ENCODE measurements at places on chromosomes 11 and 22.

- DNase-seq, result no peak
Measured at GRCh38 chr11:10920205-10920604, 62.4 kb upstream of the ZBED5 start.

- DNase-seq, result no peak
Measured at GRCh38 chr11:8717544-8717875, 34.9 kb downstream of the RPL27A start.

GRCh38 chr22:28023036-28023435 lies 104.0 kb upstream of the PITPNB start:
- peak; percentile 14 for DNase-seq

DNA sequence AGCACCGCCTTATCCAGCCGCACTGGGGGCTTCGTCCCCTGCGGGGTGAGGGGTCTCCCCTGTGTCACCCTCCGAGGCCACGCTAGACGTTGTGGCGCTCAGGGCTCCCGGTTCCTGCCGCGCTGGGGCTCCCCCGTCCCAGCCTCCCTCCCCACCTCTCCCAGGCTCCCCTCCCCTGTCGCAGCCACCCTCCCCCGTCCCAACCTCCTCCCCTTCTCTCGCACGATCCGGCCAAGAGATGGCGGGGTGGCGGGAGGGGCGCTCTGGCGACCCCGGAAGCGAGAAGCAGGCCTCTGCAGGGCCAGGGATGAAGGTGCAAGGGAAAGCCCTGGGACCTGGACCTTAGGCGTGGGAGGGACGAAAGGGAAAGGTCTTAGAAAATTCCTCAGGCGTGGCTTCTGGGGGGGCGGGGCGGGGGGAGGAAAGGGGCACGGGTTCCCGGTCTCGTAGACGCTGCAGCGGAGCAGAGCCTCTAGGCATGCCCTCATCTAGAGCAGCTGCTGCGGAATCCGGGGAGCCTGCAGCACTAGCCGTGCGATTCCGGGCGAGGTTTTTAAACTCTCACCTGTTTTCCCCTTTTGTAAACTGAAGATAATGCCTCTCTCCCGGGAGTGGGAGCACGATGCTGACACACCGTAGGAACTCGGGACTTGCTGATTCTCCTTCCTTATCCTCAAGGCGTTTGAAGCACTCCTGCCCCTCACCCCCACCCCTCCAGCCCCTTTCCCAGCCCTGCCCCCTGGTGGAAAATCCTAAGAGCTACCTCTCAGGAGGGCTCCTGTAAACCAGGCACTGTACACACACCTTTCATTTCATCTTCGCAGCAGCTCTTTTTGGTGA lies 14.4 kb downstream of the KCNJ5 start:
- DNase-seq, result peak; percentile 55

DNA sequence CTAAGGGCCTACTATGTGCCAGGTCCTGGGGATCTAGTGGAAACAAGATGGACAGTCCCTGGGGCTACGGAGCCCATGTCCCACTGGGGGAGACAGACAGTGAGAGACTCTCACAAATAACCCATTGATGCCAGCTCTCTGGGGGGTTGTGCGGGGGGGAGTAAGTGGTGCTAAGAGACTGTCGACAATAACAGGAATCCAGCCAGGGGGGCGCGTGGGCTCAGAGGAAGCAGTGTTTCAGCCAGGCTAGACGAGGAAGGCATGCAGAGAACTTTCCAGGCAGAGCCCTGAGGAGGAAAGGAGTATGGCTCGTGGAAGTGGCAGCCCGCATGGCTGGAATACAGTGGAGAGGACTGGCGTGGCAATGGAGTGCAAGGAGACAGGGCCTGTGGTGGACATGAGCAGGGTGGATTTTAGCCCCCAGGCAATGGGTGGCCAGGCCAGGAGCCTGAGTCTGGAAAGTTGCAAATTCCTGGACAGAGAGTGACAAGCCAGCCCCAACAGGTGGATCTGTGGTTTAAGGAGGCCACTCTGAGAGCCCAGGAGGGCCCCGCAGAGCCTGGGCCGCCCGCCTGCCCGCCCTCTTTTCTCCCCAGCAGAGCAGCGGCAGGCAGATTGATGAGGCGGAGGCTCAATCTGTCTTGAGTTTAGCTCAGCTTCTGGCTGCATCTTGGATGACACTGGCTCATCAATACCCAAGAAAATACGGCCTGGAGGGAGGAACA lies 40.0 kb upstream of the TCF20 start:
- DNase-seq, result no peak

DNA sequence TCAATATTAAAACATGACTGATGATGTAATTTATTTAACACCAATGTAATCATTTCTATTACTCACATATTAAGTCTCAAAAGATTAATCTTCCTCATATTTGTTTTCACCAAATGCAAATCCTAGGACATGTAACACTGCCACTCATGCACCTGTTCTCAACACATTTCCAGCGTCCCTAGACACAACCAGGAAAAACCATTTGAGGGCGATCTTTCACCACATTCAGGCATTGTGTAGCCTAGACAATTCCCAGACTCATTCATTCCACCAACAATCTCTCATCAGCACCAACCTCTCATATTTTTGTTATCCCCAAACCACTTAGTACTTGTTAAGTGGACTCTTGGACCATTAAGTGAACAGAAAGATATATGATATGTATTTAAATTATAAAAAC lies 66.1 kb downstream of the SLC36A4 start:
- DNase-seq, result no peak

DNA sequence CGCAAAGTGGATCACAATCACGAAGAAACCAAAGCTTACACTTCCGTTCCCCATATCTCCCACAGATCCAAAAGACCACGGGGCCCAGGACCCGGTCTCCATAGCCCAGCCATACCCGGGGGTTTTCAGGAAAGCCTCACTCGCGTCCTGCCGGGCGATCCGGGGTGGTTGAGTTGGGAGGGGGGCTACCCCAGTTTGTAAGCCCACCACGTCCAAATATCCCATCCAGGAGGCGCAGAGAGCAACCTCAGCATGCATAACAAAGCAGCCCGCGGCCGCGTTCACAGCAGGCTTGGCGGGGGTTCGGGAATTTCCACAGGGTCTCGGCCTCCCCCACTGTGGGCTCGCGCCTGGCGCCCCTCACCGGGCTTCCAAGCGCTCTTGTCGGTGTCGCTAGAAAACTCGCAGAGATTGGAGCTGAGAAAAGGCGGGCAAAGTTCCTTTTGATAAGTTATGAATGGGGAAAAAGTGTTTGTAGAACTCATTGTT lies 9.5 kb downstream of the SDF2L1 start:
- DNase-seq, result no peak

DNA sequence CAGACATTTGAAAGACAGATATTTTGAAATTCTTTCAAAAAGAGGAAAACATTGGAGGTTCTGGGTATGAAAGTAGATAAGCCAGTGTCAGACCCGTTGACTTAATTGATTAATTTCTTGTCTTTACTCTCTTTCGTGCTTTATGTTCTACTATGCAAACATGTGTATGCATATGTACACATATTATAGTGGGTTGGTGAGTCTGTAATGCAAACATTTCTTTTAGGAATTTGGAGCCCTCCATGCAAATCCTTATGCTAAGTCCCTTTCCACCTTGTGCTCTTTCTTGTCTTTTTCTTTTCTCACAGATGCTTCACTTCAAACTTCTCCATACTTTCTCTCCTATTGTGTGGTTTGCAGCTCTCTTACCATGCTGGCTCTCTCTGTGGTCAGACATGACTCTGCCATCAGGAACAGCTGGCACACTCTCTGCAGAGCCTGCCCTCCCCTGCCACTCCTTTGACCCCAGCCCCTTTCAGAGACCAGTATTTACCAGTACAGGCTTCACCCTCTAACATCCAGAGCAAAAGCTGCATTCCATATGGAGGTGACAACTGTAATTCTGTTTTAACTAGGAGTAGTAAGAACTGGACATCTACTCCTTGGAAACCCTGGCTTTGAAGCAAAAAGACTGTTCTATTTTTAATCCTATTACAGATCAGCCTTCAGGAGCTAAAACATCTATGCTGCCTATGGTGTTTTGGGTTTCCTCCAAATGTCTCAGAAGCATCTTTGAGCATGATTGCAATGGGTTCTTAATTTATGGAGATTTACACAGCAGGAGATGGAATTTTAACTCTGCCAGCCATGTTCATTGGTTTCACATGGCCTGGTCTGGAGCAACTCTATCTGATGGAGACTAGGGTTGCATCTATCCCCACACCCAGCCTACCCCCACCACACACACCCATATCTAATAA lies 386.9 kb upstream of the FAT3 start:
- DNase-seq, result no peak

DNA sequence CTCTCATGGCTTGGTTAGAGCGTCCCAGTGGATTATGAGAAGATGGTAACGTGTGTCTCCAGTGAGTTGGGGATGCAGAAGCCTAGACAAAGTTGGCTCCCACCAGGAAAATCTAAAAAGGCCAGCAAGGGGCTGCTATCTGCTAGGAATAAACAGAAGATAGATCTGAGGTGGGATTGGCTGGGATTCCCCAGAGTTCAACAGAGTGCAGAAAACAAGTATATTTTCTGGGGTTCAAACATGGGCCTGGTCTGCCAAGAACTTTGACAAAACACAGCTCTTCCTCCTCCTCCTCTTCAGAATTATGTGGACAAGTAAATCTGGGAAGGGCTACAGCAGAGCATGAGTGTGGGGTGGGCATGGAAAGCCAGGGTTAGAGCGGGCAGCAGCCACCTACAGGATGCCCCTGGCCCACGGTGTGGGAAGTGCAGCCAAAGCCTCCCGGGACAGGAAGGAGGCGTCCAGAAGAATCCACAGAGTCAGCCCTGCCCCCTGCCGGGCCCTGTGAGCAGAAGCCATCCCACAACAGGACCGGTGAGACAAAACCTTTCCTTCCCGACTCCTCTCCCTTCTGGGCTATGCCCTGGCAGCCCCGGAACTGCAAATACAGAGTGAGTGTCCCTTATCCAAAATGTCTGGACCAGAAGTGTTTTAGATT lies 67.1 kb downstream of the CD82 start:
- peak; percentile 32 for DNase-seq

GRCh38 chr11:65353900-65354264 lies 669 bp upstream of the TIGD3 start:
- DNase-seq, result no peak

GRCh38 chr11:1162138-1162475 lies 4.4 kb downstream of the MUC5AC start:
- no peak for DNase-seq

GRCh38 chr11:92384358-92384757 lies 159.7 kb downstream of the FAT3 start:
- DNase-seq, result no peak

- DNase-seq, result no peak
Measured at GRCh38 chr22:37601540-37602442, 6.8 kb upstream of the GGA1 start.

GRCh38 chr11:35362521-35362980 lies 56.8 kb downstream of the SLC1A2 start:
- DNase-seq, result no peak

DNA sequence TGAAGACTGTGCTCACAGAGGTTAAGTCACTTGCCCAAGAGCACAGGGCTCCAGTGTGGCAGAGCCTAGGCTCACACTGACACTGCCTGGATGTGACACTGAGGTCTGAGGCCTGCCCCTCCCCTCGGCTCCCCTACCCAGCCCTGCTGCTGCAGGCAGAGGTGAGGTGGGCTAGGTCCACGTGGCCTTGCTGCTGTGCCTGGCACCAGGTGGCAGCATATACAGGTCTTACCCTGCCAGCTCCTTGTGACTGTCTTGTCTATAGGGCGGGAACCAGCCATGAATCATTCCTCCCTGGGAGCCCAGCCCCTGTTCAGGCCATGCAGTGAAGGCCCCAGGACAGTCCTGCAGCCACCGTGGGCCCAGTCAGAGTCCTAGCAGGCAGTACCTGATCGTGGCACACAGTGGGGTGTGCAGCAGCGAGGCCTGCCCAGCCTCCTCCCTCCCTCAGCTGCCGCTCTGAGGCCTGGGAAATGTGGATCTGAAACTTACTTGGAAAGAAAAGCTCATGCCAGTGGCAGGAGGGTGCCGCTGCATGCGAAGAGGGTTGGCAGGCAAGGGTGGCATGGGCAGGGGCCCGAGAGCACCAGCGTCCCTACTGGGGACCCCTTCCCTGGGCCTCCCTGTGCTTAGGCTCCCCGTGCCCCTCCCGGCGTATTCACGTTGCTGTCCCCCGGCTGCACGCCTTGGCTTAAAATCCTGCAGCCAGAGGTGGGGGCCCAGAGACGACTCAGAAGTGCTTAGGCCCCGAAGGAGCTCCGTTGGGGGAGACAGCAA lies 1.2 kb upstream of the CERK start:
- peak; percentile 67 for DNase-seq

- no peak for DNase-seq
Measured at GRCh38 chr11:65965986-65966762, 4.6 kb downstream of the SART1 start.

DNA sequence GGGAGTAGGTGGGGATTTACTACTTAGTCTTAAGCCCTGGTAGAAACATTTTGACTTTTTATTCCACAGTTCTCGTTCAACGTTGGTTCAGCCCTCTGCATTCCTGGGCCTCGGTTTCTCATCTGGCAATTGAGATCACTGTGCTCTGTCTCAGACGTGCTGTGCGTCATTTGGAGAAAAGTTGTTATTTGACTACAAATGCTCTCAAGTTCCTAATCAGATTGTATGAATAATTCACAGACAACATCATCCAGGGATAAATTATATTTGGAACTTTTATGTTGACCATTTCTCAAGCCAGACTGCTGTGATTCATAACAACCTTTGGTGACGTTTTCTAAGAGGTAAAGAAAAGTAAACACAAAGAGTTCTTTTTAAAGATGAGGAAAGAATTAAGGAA lies 69.2 kb downstream of the BLID start:
- no peak for DNase-seq

DNA sequence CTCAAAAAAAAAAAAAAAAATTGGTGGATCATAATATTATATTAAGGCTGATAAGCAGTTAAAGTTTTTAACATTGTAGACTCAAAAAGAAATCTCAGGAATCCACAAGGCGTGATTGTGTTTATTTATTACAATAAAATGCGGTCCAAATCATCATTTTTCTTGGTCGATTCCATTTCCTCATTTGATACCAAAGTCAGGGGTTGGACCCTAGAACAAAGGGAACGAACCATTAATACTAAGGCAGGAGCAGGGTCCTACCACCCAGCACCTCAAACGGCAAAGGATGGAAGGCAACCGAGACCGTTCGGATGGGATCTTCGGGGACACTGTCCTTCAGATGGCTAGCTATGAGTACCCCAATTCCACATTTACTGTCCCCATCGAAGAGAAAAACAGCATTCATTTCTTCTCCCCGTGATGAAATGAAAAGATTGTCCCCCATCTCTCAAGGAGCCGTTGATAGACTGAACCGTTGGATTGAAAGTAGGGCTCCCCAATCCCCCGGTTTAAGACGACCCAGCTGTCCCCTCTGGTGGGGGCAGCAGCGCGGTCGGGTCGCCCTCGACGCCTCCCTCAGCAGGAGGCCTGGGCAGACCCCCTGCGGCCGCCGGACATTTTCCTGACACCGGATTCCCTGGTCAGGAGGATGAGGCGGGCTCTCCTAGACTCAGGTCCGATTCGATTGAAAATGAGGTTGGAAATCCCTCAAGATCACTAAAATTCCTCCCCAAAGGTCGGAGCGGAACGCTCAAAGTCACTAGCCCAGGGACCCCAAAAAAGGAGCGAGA lies 607 bp downstream of the DMC1 start:
- DNase-seq, result peak; percentile 43
